Motor neuron (in vitro differentiated cells): ENCODE measurements at places on chromosomes 3 and 15. TPM values are rescaled to one million over a fixed set of nuclear protein-coding genes. Genes with fewer than 3 reads are reported as not detected.

- peak; percentile 80 for ATAC-seq
Observed at GRCh38 chr15:29870495-29871151, 48.4 kb upstream of the TJP1 start.

DNA sequence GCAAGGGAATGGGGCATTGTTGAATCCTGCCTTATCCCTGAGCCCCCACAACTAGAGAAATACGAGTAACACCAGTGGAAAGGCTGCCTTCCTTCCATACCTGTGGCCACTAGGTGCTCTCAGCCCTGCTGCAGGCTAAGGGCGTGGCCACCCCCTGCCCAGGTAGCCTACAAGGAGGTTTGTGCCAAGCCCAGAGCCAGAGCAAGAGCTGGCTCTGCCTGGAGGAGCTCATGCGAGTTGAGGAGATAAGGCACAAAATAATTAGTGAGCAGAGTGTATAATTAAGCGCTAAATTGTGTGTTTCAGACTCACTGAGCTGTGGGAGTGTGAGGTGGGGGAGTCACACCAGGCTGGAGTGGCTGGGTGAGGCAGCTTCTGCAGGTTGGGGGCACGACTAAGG lies 49.2 kb downstream of the TPRA1 start:
- ATAC-seq: no peak

GRCh38 chr3:177960722-177961121 lies 575.5 kb upstream of the KCNMB2 start:
- ATAC-seq: no peak

GRCh38 chr3:110894574-110894973 lies 177.0 kb upstream of the NECTIN3 start:
- ATAC-seq: no peak

DNA sequence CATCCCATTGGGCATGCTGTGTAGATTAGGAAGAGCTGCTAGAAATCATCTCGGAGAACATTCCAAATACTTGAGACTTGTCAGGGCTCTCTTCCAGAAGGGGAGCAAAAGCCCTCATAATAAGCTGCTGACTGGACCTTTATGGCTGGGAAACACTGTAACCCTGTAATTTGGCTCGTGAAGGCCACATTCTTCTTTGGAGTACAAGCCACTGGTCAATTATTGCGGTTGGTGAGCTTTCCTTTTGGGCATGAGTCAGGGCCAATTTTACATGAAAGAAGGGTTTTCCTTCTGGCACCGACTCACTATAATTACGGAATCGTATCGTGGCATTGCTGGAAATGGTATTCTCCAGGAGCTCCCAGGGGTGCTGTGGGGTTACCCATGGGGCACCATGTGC lies 434.5 kb upstream of the RGMA start:
- ATAC-seq: no peak

DNA sequence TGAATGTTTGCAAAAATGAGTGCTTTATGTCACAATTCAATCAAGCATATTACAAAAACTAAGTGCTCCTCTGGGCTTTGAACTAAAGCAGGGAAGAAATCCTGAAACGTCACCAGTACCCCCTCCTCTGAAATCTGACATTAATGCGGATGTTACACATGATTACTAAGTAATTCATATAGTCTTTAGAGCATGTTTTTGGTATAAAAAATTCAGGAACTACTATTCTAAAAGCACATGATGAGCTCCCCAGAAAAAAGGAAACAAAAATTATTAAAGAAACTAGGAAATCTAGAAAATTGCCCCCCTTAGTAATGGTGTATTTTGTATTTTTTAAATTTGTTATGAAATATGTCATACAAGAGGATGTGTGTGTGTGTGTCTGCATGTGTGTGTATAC lies 87.7 kb downstream of the MYO5A start:
- ATAC-seq: no peak

GRCh38 chr3:114119776-114120175 lies 59.1 kb downstream of the DRD3 start:
- no peak for ATAC-seq

GRCh38 chr15:39434751-39435238 lies 146.1 kb upstream of the THBS1 start:
- no peak for ATAC-seq

- no peak for ATAC-seq
Observed at GRCh38 chr15:57054204-57054750, 135.8 kb downstream of the TCF12 start.

- peak; percentile 36 for ATAC-seq
Observed at GRCh38 chr3:16663854-16664712, 58.9 kb upstream of the DAZL start.

- ATAC-seq: peak; percentile 52
Observed at GRCh38 chr3:142210608-142211007, 14.8 kb downstream of the GK5 start.

DNA sequence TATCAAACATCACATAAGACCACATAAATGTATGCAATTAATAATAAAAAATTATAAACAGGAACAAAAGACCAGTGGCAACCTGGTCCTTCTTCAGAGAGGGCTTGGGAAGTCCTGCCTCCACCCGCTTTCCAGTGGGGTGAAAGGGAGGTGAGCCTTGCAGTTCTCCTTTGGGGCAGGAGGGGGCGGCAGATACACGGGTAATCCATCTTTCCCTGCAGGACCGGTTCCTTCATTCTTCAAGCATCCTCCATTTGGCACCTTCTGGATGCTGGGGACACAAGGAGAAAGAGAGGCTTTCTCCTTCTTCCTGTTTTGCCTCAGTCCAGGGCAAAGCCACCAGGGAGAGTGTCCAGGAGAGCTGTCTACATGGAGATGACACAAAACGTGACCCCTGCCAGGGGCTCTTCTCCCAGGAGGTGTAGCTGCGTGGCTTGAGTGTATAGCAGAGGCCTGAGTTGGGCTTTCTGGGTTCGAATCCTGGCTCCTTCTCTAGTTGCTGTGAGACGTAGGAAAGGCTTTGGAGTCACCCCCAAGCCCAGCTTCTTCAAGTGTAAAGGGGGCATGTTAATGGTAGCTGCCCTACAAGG lies 23.2 kb downstream of the RPLP1 start:
- ATAC-seq: peak; percentile 66

DNA sequence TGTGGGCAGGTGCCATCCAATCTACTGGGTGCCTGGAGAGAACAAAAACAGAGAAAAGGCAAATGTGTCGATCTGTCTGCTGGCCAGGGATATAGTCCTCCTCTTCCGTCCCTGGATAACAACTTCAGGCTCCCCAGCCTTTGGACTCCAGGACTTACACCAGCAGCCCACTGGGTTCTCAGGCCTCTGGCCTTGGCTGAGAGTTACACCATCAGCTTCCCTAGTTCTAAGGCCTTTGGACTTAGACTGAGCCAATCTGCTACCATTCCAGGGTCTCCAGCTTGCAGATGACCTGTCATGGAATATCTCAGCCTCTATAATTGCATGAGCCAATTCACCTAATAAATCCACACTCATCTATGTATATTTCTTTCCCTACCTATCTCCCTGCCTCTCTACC lies 460.9 kb upstream of the ADAMTS9 start:
- no peak for ATAC-seq

GRCh38 chr15:51580385-51580784 lies 42.2 kb downstream of the DMXL2 start:
- ATAC-seq: no peak

- ATAC-seq: no peak
Observed at GRCh38 chr3:140438736-140439470, 239.0 kb upstream of the TRIM42 start.

- ATAC-seq: peak; percentile 12
Observed at GRCh38 chr3:23959135-23959900, 14.2 kb downstream of the NR1D2 start.

DNA sequence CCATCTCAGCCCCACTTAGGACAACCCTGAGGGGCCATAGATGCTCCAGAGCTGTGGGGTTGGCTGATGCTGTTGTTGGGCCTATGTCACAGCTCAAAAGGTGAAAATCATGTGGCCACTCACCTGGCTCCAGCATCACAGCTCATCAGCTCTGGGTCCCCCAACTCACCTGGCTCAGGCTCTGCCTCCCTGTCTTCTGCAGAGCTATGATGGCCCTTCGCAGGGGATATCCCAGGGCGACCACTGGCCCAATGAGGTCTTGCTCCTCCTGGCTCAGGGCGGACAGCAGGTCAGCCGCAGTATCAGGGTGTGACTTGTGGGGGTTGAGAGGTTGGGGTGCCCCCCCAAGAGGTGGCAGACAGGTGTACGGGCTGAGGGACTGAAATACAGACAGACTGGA lies 15.7 kb downstream of the UBAP1L start:
- ATAC-seq: no peak

- peak; percentile 65 for ATAC-seq
Observed at GRCh38 chr3:100561459-100562158, 47.8 kb upstream of the ADGRG7 start.

DNA sequence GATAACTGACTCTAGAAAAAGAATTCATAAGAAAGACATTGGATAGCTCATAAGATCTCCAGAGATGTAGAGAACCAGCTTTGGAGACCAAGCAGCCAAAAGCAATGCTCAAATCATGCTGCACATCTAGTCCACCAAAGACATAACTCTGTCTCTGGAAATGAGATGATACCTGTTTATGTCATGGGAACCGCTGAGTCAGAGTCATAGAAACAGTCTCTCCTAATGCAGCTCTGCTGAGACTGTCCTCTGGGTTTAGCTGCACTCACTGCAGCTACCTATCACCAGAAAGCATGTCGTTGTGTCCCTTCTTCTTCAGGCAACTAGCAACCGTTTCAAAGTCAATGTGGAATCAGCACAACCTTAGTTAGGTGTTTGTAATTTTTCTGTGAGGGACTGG lies 218.5 kb upstream of the ROBO1 start:
- no peak for ATAC-seq

DNA sequence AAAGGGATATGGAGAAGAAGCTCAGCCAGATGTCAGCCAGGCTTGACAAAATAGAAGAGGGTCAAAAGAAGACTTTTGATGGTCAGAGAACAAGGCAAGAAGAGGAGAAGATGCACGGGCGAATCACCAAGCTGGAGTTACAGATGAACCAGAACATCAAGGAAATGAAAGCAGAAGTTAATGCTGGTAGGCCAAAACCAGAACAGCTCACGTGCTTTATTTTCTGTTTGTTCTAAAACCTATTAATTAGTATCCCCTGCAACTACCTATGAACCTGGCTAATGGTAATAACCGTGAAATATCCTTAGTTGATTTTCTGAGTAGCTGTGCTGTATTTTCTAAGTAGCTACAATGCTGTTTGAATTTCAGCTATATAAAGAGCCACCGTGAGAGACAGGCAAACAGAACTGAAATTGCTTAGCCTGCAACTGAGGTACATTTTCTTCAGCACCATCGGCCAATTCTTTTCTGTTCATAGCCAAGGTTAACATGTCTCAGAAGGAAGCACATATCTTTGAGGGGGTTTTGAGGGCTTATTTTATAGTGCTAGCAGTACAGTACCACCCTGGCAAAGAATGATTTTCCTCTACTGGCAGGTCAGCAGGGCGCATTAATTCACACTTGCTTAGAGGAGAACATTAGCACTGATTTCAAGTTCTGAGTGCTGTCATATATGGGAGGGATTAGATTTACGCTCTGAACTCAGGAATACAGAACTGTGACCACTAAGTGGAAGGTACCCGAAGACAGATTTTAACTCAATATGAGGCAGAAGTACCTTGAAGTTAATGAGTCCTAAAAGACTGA lies 78.9 kb downstream of the FAM81A start:
- ATAC-seq: no peak

DNA sequence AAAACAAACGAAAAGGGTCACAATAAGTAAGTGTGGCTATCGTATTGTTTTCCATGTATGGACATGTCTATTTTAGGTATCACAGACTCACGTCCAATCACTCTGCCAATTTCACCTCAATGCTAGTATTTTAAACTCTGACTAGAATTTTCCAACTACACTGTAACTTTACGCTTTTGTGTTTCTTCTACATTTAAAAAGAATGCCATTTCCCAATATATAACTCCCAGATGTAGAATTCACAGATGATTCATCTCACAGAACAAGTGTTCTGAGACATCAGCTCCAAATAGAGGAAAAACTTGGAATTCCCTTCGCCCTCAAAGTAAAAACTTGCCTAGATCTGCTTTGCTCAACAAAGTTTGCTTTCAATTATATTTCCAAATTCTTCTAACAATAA lies 14.2 kb downstream of the LRIG1 start:
- no peak for ATAC-seq

DNA sequence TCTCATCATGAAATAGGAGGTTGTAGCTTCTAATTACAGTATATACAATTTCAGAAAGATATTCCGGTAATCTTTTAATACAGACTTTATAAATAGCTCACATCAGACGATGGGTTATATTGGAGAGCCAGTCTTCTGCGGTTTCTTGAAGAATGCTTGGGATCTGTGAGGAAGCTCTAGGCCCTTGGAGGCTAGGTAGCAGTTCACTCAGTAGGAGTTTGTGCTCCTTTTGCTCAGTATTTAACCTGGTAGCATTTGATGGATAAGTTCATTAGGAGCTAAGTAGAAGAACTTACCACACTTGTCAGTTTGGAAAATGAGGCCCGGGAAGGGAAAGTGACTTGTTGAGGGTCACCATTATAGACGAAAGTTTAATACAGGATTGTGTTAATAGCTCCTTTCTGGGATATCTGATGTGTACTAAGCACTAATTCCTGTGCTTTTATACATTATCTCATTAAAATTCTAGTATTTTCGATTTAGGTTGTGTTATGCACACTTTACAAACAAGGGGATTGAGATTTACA lies 2.8 kb downstream of the FNDC3B start:
- no peak for ATAC-seq

GRCh38 chr15:36880224-36880912 lies 220.0 kb downstream of the MEIS2 start:
- no peak for ATAC-seq

- ATAC-seq: no peak
Observed at GRCh38 chr3:71723452-71724170, 1.6 kb downstream of the EIF4E3 start.

DNA sequence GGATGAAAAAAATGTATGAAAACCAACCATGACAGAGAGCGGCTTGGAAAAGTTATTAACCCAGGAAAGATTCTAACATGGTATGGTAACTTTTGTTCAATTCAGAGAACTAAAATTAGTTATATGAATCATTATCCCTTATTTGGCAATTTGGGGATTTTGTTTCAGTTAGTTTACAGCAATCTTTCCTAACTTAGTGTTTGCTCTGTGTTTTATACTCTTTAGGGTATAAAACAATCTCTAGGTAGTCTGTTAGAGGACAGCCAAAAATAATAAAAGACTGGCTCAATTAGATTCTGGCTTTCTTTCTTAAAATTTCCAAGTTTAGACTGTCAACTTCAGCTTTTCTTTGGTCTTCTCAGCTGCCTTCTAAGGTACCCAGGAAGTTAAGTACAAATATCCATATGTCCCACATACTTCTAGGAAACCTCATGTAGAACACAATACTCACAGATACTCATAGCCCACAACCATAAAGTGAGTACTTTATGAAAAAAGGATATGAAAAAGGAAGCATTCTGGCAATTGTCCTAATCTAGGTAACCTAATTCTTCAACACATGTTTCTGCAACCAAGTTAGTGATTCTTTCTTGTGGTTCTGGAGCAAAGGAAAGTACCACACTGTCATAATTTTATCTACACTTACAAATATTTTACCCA lies 849.3 kb downstream of the ROBO1 start:
- ATAC-seq: no peak

The DUOXA2 gene
- 0.49 TPM in 1 of 2 replicates, not detected in the other for total RNA-seq

The APOD gene
- total RNA-seq: 1.8 and 8.8 TPM in 2 replicates

The TGM5 gene
- total RNA-seq: not detected in 2 replicates

The SAXO2 gene
- total RNA-seq: 4.4 and 5.5 TPM in 2 replicates

The HYPK gene
- 11.4 and 21.1 TPM in 2 replicates for total RNA-seq

The LCTL gene
- 0.67 and 1.2 TPM in 2 replicates for total RNA-seq

The GPR15 gene
- 0.35 TPM in 1 of 2 replicates, not detected in the other for total RNA-seq

The SEMA3F gene
- total RNA-seq: 0.61 and 1.2 TPM in 2 replicates

The MNS1 gene
- 1.5 and 2.1 TPM in 2 replicates for total RNA-seq

The C3orf85 gene
- not detected in 2 replicates for total RNA-seq

The AMT gene
- total RNA-seq: 2.4 and 2.9 TPM in 2 replicates

The AVEN gene
- 3.3 and 4.3 TPM in 2 replicates for total RNA-seq

The SEMA3G gene
- total RNA-seq: 0.16 and 0.20 TPM in 2 replicates

The SSUH2 gene
- total RNA-seq: 0.16 and 0.19 TPM in 2 replicates

The TLE3 gene
- total RNA-seq: 103 and 109 TPM in 2 replicates

The DNAJA4 gene
- 6.2 and 8.8 TPM in 2 replicates for total RNA-seq
